ENCODE measurements at places on chromosomes 6 and 20. TPM values are rescaled to one million over a fixed set of nuclear protein-coding genes. Genes with fewer than 3 reads are reported as not detected.

ADAM33 gene
- total RNA-seq, result 111 TPM

IPCEF1 gene
- total RNA-seq, result not detected

FRMD1 gene
- not detected for total RNA-seq

IMPG1 gene
- total RNA-seq, result not detected

MOG gene
- total RNA-seq, result not detected

GTF3C6 gene
- 31.3 TPM for total RNA-seq

HLA-DRB5 gene
- total RNA-seq, result not detected

R3HDML gene
- total RNA-seq, result not detected

STK35 gene
- total RNA-seq, result 16.5 TPM

IFNGR1 gene
- 54.8 TPM for total RNA-seq

PGC gene
- not detected for total RNA-seq

PTCRA gene
- total RNA-seq, result not detected

KHDC1L gene
- total RNA-seq, result not detected

DYNLT2 gene
- 0.47 TPM for total RNA-seq

KCNK16 gene
- not detected for total RNA-seq

OR2J3 gene
- total RNA-seq, result not detected

TMEM14A gene
- total RNA-seq, result 35.0 TPM

WASF1 gene
- total RNA-seq, result 20.2 TPM

CFB gene
- total RNA-seq, result 11.4 TPM

AGPAT4 gene
- 3.9 TPM for total RNA-seq

TRAPPC3L gene
- not detected for total RNA-seq

CYP24A1 gene
- total RNA-seq, result not detected

HLA-DMB gene
- total RNA-seq, result not detected

ARMH2 gene
- total RNA-seq, result not detected

DAAM2 gene
- total RNA-seq, result 11.2 TPM

TGM3 gene
- not detected for total RNA-seq

FAM217B gene
- total RNA-seq, result 4.8 TPM

TOMM6 gene
- 126 TPM for total RNA-seq

SLC26A8 gene
- total RNA-seq, result not detected

TFAP2B gene
- total RNA-seq, result not detected

CLPSL2 gene
- not detected for total RNA-seq

PRICKLE4 gene
- 0.43 TPM for total RNA-seq

COL9A3 gene
- total RNA-seq, result 133 TPM

ZNF831 gene
- total RNA-seq, result not detected

PXDC1 gene
- 119 TPM for total RNA-seq

WFDC2 gene
- total RNA-seq, result not detected

ZNF311 gene
- total RNA-seq, result 1.8 TPM

SASH1 gene
- total RNA-seq, result 33.9 TPM

MATN4 gene
- total RNA-seq, result not detected

GTSF1L gene
- not detected for total RNA-seq

SF3B5 gene
- 156 TPM for total RNA-seq

DLK2 gene
- 5.8 TPM for total RNA-seq

TCP11 gene
- not detected for total RNA-seq

Data from pericardium fibroblast (primary cell).